ENCODE measurements at places on chromosomes 1 and 21. TPM values are rescaled to one million over a fixed set of nuclear protein-coding genes. Genes with fewer than 3 reads are reported as not detected.

- DNase-seq, result peak; percentile 30
Measured at GRCh38 chr1:226309398-226310244, 657 bp upstream of the LIN9 start.

GRCh38 chr1:112298558-112298957 is 97.5 kb upstream of the CTTNBP2NL start:
- peak; percentile 74 for DNase-seq

- no peak for DNase-seq
Measured at GRCh38 chr21:31184876-31185275, 146.6 kb upstream of the KRTAP19-8 start.

GRCh38 chr1:119958223-119958622 is 61.9 kb upstream of the ADAM30 start:
- no peak for DNase-seq

GRCh38 chr1:15023976-15024375 is 129.6 kb upstream of the TMEM51 start:
- no peak for DNase-seq

DNA sequence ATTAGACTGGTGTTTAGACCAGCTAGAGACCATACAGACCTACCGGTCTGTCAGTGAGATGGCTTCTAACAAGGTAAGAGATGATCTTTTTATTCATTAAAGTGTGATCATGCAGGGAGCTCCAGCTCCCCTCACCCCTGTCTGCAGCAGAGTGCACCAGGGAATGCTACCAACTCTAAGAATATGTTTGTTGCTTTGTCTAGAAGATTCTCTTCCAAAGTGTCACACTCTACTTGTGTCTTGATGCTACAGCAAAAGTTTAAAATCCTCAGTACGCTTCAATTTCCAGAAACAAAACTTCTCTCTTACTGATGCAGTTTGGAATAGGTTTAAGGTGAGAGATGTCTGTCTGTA is 201.4 kb upstream of the SGIP1 start:
- DNase-seq, result no peak

DNA sequence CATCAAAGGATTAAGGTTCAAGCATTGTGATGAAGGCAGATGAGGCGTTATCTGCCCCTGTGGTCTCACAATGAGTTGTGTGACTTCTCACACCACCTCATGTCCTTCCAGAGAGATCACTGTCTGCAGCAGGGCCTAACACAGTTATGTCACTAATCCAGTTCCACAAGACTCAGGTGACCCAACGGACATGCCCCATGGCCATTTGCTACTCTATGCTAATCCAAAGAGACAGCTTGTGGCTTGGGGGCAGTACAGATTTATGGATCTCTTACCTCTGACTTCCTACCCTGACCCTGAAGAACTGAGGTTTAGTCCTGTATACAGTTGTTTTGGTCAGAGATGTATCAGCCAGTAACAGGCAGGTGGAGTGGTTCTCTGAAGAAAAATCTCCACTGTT is 147.1 kb downstream of the GLUL start:
- DNase-seq, result no peak

- no peak for DNase-seq
Measured at GRCh38 chr1:214192825-214193643, 87.9 kb upstream of the SMYD2 start.

DNA sequence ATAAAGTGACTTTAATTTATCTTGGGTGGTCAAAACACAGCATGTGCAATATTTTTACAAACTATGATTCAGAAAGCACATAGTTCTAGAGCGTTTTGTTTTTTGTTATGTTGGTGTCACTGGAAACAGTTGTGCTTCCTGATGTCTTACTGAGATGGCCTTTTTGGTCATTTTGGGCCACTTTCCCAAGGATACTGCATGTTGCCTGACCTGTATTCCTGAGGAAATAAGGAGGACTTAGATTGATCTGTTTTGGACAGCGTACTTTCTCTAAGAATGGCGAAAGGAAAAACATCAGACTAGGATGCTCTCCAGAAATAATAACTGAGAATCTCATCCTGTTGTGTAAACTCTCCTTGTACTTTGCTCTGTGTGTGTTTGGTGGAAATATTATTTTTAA is 451.2 kb downstream of the USP25 start:
- no peak for DNase-seq

DNA sequence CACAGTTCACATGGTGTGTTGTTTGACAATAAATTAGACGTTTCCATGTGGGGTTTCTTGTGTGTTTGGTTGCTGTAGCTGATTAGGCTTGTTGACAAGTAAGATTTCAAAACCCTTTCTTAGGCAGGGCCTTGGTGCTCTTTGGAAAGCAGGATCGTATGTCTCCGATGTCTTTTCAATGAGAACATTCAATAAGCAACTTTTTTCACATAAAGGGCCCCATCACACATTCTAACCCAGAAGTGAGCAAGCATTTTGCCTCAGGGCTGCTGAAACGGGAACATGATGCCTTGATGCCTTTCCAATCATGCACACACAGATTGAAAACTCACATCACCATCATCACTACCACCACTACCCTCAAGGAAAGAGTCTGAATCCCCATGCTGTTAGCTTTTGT is 33.1 kb downstream of the LPAR3 start:
- DNase-seq, result no peak

DNA sequence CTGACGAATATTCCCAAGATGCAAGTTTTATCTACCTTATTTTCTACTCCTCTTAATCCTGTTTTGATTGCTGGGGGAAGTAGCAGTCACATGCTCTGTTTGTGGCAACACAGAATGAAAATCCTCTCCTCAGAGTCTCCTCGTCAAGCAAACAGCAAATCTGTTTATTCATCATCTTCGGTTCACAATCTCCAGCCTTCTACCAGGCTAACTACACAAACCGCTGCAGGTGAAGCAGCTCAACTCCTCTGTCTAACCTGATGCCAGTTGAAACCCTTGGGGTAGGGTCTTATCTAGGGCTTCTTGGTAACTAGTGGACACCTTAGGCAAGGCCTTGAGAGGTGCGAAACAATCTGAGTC is 91.0 kb downstream of the SIPA1L2 start:
- no peak for DNase-seq

DNA sequence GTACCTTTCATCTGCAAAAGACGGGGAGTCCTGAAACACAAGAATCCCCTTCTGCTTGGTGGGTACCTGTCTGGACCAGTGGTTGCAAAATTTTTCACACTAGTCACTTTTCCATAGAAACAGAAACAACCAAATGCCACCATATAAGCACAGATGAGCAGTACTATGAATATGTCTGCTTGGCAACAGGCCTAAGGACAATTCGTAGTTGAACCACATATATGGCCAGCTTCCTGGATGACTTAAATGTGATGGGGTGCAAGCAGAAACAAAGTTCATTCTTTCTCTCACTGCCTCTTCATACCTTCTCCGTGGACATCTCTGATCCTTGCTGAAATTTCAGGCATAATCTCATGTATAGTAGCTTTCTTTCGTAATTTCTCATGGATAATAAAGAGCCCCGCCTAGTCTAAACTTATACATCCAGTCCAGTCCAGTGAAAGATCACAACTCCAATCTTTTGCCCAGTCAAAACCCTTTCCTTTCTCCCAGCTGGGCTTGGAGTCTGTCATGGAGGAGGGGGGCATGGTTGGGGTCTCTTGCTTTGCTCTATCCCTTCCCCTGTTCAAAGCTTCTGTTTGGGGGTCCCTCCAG is 7.0 kb downstream of the FCAMR start:
- DNase-seq, result no peak

- no peak for DNase-seq
Measured at GRCh38 chr1:152448095-152448494, 34.0 kb upstream of the CRNN start.

DNA sequence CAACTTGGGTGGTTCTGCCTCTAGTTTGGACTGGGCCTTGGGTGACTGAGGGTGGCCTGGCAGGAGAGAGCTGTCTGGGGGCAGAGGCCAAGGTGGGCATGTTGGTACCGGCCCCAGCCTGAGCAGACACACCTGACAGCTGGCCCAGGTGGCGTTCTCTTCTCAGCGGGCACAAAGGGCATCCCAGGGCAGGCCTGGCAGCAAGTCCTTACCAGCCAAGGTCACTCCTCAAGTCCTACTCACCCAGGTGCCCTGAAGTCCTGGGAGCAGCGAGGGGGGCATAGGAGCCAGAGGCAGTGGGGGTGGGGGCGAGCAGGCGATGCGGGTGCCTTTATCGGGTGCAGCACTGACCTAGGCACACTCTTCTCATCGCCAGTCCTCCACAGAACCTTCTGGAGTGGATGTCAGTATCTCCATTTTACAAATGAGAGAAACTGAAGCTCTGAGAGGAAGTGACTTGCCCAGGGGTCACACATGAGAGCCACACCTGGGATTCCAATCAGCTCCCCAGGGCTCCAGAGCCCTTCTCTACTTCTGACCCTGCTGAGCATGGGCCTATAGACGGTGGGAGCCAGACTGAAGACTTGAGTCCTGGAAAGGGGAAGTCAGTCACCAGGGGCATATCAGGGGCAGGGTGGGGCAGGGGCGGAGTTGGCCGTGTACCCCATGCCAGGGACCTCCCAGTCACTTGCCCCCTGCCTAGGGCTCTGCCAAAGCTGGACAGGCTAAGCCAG is 587 bp upstream of the SLC25A34 start:
- DNase-seq, result no peak

GRCh38 chr1:220680085-220680687 is 10.0 kb upstream of the C1orf115 start:
- peak; percentile 64 for DNase-seq

GRCh38 chr1:61092642-61093041 is 10.3 kb downstream of the NFIA start:
- DNase-seq, result no peak

DNA sequence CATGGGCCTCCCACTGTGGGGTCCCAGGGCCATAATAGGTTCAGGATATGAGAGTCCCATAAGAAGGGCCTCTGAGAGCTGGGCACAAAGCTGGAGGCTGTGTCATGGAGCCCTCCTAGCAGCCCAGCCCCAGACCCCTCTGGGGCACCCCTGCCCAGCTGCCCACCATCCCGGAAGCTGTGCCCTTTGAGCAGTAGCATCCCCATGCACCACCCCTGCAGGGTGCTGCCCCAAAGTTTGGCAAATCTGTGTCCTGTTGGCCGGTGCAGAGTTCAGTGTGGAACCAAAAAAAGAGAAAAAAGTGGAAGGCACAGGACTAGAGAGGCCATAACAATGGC is 17.6 kb downstream of the TNNT2 start:
- DNase-seq, result no peak

DNA sequence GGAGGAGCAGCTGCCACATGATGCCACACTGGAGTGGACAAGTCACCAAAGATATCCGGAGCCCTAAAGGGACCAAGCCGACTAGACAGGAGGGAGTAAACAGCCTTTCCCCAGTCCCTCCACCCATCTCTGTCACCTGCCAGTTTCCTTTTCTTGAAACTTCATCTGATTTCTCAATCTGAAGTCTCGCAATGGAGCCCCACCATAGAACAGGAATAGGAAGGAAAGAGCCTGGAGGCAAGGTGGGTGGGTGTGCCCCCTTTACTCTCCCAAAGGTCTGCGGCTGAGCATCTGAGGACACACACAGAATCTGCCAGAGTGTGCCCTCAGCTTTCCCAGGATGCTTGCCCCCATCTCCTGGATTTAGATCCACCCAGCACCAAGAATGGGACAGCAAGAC is at the start of gene FCGR3B:
TSS of gene FCGR3B (minus strand) at position 101 of the 400 bp plus-strand sequence. CDS start at position 19, 82 bp downstream.
- DNase-seq, result no peak

- no peak for DNase-seq
Measured at GRCh38 chr1:108114033-108114599, 86.0 kb downstream of the SLC25A24 start.

DNA sequence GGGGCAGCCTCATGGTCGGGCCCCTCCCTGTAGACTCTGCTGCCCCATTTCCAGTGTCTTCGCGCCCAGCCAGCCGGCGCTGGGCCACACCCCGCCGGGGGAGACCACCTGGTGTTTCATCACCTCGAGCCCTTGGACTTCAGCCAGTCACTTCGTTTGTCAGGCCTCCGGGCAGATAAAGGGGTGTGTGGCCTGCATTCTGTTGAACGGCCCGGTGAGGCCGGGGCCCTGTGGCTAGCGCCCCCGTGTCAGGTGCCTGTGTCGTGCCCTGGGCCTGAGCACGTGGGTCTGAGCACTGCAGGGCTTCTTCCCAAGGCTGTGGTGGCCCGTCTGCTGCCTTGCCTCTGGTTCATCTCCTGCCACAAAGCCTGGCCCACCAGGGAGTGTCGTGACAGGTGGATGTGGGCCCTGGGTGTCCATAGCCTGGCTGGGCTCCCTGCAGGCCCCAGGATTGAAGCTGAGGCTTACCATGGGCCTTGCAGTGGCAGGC is 65.2 kb upstream of the DIP2A start:
- no peak for DNase-seq

DNA sequence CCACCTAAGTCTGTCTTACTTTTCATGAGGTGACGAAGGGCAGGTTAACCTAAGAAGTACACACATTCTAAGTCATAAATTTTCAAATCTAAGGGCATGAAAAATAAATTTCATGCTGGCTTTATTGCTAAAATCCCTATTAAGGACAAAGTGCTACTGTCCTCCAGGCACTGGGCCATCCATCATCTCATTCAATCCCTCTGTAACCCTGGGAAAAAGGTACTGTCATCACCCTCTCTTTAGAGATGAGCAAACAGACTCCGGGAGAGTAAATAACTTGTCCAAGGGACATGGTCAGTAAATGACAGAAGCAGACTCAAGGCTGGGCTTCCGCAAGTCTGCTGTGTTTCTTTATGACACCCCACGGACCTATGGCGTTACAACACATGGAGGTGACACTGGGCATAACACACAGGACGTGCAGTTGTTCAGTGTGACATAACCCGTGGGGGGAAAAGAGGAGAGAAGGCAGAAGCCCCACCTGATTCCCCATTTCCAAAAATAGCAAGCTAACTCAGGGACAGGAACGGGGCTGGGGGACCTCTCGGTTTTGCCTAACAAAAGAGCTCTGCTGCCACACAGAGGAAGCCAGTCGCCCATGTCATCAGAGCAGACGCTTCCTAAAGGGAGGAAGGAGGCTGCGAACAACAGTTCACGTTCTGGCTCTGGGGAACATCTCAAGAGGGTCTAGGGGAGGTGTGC is 12.5 kb upstream of the SRM start:
- DNase-seq, result no peak

- DNase-seq, result no peak
Measured at GRCh38 chr21:29075706-29076466, 2.4 kb upstream of the CCT8 start.

DNA sequence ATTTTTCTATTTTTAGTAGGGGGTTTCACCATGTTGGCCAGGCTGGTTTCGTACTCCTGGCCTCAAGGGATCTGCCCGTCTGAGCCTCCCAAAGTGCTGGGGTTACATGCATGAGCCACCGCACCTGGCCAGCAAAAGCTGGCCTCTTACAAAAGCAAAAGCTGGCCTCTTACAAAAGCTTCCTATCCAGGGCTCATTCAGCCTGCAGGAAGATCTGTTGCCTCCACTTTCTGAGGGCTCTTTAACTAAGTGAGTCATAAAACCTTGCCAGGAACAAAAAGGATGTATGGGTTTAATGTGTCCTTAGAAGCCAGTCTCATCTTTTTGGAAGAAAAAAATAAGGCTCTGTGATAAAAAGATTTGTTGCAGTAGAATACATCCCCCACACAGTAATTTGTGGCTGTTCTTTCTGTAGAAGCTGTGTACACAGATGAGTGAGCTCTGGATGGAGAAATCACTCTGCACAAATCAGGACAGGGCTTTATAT is 15.0 kb downstream of the HTR1D start:
- DNase-seq, result no peak

The MYBPHL gene
- 0.18 TPM for total RNA-seq

The OR2AK2 gene
- not detected for total RNA-seq

The ELK4 gene
- total RNA-seq, result 17.6 TPM

The DIRAS3 gene
- total RNA-seq, result 0.24 TPM

The KCNK2 gene
- 2.0 TPM for total RNA-seq

The PRR9 gene
- total RNA-seq, result not detected

The ITLN2 gene
- 0.90 TPM for total RNA-seq

The ZP4 gene
- not detected for total RNA-seq

The ELOVL1 gene
- total RNA-seq, result 78.3 TPM

The MSH4 gene
- 0.16 TPM for total RNA-seq

The CFHR4 gene
- not detected for total RNA-seq

The CENPF gene
- total RNA-seq, result 66.4 TPM

The DMRTA2 gene
- 0.21 TPM for total RNA-seq

The KCNN3 gene
- not detected for total RNA-seq
